ENCODE measurements at places on chromosomes 16 and 17.

- no peak for DNase-seq
These were observed 307.2 kb downstream of the ABCC12 start for GRCh38 chr16:47848421-47849109.

DNA sequence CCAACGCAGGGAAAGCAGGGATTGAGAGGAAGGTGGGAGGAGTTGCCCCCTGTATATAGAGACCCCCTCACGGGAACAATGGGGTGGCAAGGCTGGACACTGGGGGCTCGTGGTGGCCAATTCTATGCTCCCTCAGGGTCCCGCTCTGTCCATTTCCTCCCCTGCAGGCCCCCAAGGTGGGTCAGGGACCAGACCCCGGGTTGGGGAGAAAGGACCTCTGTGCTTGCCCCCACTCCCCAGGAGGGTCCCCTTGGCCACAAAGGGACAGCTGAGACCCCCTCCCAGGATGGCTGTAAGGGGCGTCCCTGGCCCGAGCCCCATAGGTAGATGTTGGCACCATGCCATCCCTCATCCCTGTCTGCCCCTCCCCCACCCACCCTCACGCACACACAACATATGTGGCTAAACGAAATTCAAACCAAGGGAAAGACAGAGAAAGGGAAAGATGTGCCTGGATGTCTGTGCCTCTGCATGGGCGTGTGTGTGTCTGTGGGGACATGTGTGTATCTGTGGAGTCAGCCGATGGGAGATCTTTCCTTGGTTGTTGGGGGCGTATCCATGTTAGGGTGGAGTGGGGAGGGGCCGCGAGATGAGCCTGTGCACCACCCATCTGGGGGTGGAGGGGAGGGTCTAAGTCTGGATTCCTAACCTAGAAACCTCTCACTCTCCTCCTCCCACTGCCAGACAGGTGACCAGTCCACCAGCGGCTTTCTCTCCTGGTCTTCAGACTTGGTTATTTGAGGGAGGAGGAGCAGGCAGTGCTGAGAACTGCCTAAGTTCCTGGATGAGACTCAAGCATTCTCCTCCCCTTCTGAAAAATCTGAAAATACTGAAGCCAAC is 642 bp upstream of the NEUROD2 start:
- DNase-seq: no peak

DNA sequence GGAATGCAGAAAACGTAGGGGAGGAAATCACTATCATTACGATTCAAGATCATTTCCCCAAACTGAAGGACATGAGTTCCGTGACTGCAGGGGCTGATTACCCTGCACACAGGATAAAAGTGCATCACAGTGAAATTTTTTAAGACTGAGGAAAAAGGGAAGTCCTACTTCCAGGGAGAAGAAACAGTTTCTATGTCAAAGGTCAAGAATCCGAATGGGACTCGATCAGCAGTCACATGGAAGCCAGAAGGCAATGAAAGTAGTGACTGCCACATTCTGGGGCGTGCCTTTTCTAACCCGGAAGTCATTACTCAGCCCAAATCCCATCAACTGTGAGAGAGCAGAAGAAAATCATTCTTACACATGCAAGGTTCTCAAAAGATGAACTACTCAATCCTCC is 12.1 kb downstream of the ZZEF1 start:
- no peak for DNase-seq

- DNase-seq: no peak
These were observed 218.4 kb downstream of the IRX3 start for GRCh38 chr16:54068212-54068611.

DNA sequence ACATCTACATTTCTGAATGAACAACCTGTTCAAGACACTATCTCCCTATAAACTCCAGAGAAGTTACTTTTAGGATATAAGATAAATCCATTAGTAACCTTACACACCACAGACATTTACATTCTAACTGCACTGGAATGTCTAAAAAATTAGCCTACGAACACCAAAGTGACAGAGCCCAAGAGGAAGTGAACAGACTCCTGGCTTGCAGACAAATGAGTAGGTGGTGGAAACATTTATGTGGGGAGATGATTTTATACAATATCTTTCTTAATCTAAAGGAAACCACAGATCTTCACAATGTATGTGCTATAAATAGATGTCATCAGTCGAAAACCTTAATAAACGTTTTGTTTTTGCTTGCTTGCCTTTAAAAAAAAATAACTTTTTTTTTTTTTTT is 18.8 kb downstream of the ZNF652 start:
- no peak for DNase-seq

- no peak for DNase-seq
These were observed 1.1 kb upstream of the MEAK7 start for GRCh38 chr16:84505249-84506187.

GRCh38 chr16:81817296-81817695 is 38.2 kb downstream of the PLCG2 start:
- no peak for DNase-seq

DNA sequence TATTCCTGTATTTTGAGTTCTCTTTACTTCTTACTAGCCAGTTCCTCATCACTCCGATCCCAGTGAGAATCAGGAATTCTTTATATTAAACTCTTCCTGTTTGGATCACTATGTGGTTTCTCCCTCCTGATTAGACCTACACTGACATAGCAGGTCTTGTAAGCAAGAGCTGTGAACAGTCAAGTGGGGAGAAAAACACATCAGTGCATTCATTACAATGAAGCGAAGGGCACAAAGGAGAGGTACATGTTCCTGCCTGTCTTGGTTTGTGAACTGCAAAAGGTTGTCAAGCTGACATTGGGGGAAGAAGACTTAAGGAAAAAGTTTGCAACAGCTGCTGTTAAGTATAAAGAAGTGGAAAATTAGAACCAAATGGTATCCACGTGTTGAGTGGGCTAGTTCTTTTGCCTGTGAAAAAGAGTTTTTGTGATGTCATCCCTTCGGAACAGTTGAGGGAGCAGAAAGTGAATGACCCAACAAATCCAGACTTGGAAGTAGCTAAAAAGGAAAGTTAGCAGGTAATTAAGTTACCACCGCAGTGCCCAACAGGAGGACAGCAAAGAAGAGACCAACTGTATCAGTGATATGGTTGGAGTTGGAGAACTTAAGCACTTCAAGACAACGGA is 23.0 kb upstream of the TRIM25 start:
- DNase-seq: no peak

GRCh38 chr16:30357085-30357714 is 2.1 kb upstream of the CD2BP2 start:
- no peak for DNase-seq

- DNase-seq: no peak
These were observed 6.0 kb downstream of the USP36 start for GRCh38 chr17:78834571-78834970.

- peak; percentile 5 for DNase-seq
These were observed 744 bp downstream of the JPH3 start for GRCh38 chr16:87602821-87603683.

GRCh38 chr17:1481736-1482135 is 10.8 kb downstream of the MYO1C start:
- DNase-seq: no peak

GRCh38 chr17:31926100-31926729 is 10.6 kb upstream of the SUZ12 start:
- DNase-seq: no peak

DNA sequence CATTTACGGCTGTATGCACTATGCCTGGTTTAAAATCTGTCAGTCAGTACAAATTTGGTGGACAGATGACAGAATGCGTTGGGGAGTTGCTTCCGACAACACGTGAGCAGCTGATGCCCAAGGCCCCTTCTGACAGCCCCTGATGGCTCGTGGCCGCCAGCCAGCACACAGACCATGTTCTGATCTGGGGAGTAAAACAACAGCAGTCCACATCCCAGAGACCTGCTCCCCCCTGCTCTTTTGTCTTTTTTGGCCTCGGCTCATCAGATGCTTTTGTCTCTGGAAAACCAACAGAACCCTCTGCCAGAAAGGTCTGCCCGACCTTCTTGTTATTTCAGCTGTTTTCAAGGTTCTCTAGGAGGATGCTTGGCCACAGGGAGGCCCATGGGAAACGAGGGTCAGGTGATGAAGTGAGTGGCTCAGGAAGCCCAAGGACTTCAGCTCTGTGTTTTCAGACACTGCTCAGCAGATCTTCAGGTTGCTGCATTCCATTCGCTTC is 10.8 kb downstream of the ARSG start:
- peak; percentile 81 for DNase-seq

GRCh38 chr17:65193716-65194293 is 56.6 kb downstream of the RGS9 start:
- no peak for DNase-seq

GRCh38 chr17:75996665-75997590 is 3.7 kb upstream of the CDK3 start:
- no peak for DNase-seq

Data from COR-L47 (cell line).